ENCODE measurements at places on chromosomes 2 and 18.

- DNase-seq: no peak
Observed at GRCh38 chr2:46260305-46260704, 36.9 kb upstream of the EPAS1 start.

GRCh38 chr18:23635283-23636070 is 27.2 kb downstream of the ANKRD29 start:
- no peak for DNase-seq

DNA sequence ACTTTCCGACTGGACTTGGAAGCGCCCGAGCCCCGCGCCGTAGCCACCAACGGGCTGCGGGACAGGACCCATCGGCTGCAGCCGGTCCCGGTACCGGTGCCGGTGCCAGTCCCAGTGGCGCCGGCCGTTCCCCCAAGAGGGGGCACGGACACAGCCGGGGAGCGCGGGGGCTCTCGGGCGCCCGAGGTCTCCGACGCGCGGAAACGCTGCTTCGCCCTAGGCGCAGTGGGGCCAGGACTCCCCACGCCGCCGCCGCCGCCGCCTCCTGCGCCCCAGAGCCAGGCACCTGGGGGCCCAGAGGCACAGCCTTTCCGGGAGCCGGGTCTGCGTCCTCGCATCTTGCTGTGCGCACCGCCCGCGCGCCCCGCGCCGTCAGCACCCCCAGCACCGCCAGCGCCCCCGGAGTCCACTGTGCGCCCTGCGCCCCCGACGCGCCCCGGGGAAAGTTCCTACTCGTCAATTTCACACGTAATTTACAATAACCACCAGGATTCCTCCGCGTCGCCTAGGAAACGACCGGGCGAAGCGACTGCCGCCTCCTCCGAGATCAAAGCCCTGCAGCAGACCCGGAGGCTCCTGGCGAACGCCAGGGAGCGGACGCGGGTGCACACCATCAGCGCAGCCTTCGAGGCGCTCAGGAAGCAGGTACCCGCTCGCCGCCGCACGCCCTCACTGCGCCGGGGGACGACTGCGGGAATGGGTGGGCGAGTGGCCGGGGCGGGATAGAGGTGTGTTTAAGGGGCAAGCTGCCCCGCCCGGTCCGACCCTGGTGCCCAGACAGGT is 713 bp downstream of the ATOH8 start:
- peak; percentile 52 for DNase-seq

DNA sequence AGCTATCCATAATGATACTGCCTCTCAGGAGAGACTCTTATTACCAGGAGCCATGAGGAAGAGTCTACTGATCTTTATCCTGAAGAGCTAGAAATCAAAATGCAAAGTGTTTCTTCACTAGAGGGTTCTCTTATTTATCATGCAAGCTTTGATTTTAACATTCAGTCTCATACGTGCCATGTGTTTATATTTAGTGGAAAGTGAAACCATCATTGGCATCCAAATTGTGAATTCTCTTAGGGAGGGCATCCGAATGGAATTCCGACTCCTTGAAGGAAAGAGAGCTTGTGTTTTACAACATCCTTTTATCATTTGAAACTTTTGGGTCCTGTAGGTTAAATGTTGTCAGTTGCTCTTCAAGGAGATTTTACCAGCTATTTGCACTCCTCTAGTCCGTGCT is 170.4 kb upstream of the SESTD1 start:
- peak; percentile 38 for DNase-seq

DNA sequence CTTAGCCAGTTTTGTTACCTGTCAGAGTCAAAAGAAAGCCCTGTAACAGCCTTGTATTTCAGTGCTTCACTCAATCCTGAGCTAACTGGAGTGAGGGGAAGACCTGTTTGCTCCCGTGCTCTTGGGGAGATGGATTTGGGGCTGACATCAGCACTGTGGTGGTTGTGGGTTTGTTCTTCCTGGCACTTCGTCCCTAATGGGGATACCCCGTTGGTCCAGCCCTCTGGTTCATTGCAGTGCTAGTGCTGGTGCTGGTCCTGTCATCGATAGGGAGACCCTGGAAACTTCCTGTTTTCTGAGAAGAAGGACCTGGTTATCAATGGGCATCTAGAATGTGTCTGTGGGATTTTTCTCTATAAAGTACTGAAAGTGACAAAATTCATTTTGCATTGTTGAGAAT is 205.4 kb downstream of the ZNF407 start:
- no peak for DNase-seq

DNA sequence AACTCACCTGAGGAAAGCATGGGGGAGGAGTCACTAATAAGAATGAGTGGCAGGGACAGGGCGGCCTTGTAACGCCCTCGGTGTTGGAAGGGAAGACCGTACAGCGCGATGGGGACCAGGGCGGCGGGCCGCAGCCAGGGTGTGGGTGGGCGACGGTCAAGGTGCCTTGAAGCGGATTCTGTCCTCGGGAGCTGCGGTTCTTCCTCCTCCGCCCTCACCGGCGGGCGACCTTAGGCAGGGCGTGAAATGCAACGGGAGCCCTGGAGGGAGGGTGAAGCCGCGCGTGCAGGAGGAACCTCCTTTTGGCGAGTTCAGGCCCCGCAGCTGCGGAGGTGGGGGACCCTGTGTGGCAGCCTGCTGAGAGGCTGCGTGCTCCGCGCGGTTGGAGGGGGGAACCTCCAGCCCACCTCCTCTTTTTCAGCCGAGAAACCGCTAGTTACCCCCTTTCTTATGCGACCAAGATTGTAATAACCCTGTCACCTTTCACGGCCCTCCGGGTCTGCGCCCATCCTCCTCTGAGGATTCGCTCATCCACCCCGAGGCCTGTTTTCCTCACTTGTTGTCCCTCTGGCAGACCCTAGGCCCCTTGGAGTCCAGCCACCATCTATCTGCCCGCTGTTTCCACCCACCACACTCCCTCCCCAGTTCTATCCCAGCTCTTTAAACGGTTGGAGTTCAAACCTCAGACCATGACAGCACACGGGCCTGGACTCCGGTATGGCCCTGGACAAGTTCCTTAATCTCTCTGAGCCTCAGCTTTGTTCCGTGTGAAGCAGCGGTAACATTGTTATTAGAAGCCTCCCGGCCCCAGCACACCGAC is 823 bp upstream of the RNU2-63P start:
- DNase-seq: no peak

DNA sequence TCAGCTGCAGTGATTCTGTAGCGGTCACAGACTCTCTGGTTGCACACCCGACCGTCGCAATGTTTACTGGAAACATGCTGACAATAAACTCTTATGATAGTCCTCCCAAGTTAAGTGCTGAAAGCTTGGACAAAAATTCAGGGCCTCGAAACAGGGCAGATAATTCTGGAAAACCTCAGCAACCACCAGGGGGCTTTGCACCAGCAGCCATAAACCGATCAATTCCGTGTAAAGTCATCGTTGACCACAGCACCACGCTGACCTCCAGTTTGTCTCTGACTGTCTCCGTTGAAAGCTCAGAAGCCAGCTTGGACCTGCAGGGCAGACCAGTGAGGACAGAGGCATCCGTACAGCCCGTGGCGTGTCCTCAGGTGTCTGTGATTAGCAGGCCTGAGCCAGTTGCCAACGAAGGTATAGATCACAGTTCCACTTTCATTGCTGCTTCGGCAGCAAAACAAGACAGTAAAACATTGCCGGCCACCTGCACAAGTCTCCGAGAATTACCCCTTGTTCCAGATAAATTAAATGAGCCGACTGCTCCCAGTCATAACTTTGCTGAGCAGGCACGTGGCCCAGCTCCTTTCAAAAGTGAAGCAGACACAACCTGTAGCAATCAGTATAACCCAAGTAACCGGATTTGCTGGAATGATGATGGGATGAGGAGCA is 166.1 kb downstream of the ASXL3 start:
- no peak for DNase-seq

DNA sequence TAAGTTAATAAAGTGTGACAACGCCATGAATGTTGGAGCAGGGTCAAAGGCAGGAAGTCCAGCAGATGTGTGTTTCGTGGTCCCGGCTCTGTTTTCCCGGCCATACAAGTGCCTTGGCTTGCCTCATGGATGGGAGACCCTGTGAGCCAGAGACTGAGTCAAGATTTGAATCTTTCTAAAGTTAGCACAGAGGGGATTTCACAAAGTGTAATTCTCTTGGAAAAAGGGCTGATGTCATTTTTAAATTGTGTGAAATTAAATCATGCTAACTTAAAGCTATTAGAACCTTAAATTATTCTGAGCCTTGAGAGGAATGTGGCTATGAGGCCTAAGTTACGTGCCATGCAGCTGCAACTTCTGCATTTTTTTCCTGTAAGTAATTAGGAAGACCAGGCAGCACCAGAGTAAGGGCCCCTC is 38.3 kb upstream of the RALBP1 start:
- peak; percentile 59 for DNase-seq

Measured in fibroblast of skin of back (primary cell).